ENCODE measurements at places on chromosomes 1 and 21.

GRCh38 chr1:110452330-110452729, 1.4 kb downstream of the PROK1 start:
- no peak for DNase-seq

- no peak for DNase-seq
Observed at GRCh38 chr1:157110686-157111085, 11.1 kb upstream of the ETV3L start.

DNA sequence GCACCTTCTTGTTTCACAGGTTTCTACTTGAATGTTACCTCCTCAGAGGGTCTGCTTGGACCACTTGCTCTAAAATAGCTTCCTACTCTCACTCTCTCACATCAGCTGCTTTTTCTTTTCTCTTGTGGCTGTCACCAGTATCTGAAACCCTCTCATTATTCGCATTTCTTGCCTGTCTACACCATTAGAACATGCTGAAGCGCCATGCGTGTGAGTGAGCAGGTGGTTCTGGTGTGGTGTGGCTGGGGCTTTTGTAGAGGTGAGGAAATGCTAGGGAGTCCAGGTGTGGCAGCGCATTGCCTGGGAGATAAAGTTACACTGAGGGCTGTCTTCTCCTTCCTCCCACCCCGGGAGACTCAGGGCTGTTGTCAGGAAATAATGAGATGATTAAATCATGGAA, 4.1 kb downstream of the ZNF362 start:
- DNase-seq, result no peak

DNA sequence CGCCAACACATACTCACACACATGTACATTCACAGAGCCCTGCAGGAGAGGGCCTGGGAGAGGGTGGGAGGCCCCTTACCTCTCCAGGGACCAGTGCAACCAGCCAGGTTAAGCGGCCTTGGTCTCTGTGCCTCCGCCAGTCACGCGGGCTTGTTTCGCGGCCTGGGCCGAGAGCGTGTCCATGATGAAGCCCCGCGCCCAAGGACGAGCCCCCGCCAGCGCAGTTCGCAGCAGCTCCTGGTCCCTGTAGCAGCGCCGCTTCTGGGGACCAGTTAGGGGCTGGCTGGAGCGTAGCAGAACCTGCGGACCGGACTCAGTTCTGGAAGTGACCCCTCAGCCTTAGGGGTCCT, 7.3 kb upstream of the FAM167B start:
- no peak for DNase-seq

DNA sequence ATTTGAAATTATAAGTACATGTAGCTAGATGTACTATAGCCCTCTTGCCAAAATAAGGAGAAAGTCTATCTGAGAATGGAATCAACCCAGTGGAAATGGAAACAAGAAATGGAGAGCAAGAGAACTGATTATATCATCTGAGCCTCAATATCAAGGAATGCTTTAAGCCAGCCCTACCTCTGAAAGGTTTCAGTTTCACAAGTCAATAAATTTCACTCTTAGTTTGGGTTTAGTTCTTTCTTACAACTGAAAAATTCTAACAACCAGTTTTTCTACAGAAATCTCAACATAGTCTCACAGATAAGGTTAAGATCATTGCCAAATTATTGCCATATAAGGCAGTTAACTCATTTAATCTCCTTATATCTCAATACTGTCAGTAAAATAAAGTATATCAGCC, 80.0 kb downstream of the EPS15 start:
- no peak for DNase-seq

DNA sequence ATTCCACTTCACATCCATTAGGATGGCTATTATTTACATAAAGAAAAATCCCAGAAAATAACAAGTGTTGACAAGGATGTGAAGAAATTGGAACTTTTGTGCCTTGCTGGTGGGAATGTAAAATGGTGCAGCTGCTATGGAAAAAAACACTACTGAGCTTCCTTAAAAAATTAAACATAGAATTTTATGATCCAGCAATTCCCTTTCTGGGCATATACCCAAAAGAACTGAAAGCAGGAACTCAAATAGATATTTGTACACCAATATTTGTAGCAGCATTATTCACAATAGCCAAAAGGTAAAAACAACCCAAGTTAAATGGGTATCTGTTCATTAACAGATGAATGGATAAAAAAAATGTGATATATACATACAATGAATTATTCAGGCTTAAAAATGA, 45.6 kb downstream of the WNT2B start:
- no peak for DNase-seq

DNA sequence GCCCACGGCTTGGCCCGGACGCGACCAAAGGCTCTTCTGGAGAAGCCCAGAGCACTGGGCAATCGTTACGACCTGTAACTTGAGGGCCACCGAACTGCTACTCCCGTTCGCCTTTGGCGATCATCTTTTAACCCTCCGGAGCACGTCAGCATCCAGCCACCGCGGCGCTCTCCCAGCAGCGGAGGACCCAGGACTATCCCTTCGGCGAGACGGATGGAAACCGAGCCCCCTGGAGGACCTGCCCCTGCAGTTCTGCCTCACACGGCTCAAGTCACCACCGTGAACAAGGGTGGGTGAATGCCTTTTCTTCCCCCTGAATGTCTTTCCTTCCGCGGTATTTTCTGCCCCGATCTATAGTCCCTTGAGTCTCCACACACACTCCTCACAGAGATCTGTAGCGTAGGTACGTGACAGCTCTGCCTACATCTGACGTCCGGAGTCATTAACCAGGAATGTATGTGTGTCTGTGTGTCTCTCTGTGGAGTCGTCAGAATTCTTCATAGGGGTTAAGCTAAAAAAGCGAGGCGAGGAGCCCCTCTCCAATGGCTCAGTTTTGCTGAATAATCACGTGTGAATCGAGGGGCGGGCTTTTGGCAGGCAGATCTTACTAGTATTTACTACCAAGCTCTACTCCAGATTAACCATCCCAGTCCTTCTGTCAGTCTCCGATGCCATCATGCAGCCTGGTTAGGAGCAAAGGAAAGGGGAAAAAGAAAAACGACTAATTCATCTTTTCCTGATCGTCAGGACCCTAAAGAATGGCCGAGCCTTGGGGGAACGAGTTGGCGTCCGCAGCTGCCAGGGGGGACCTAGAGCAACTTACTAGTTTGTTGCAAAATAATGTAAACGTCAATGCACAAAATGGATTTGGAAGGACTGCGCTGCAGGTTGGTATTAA, at the start of gene CDKN2C:
CDKN2C (plus strand) TSS at position 635 of the 898 bp plus-strand sequence; CDS start at position 759, 124 bp downstream.
- DNase-seq, result peak; percentile 72

DNA sequence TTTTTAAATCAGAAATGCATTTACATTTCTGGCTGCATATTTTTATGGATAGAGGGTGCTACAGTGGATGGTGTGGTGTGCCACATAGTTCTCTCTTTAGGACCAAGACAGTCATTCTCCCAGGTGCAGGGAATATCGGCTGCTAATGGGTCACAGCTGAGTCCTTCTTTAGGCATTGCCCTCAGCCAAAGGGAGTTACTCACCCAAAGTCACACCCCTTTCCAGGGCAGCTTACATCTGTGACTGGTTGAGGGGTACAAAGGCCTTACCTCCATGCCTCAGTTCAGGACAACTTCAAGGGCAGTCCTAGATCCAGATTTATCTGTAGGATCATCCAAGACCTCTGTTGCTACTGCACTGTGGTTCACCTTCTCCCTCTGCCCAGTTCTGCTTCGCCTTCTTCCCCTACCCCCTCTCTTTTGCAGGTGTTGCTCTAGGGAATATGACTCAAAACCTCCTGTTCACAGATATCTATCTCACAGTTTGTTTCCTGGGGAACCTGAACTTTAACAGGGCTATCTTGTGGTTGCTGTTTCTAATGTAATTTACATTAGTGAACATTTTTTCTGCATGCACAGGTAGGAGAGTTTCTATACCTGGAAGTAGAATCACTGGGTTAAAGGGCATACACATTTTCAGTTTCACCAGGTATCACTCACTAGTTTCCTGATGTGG, 413.9 kb downstream of the RPS6KC1 start:
- no peak for DNase-seq

DNA sequence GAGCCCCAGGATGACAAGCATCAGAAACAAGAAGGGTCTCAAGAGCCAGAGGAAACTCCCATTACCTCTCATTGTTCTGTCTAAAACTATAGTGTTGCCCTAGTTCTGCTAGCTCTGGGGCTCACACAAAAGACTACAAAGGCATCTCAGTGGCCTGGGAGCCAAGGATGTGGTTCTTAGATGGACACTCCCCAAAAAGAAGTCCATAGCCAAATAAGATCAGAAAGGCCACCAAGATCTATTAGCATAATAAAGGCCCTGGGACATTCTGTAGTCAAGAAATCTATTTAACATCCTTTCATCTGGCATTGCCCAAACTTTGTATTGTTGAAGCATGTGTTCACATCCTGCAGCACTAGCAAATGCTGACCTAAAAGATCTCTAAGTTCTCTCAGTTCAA, 99.5 kb downstream of the EDEM3 start:
- no peak for DNase-seq

Data from hippocampal formation (tissue), 2 donors.